ENCODE measurements at places on chromosomes 7 and 10. TPM values are rescaled to one million over a fixed set of nuclear protein-coding genes. Genes with fewer than 3 reads are reported as not detected.

HOGA1 gene
- total RNA-seq: 32.8 TPM

WDR86 gene
- total RNA-seq: 0.63 TPM

FGL2 gene
- 3.4 TPM for total RNA-seq

TWIST1 gene
- total RNA-seq: not detected

LRRD1 gene
- total RNA-seq: not detected

TMEM130 gene
- not detected for total RNA-seq

RAMP3 gene
- 9.4 TPM for total RNA-seq

TMEM176A gene
- 820 TPM for total RNA-seq

CALHM3 gene
- total RNA-seq: not detected

SFMBT2 gene
- total RNA-seq: 1.4 TPM

Measured in right lobe of liver (tissue), 6 donors.